Activated naive CD8-positive, alpha-beta T cell treated with anti-CD3 and anti-CD28 coated beads for 36 hours (primary cell): ENCODE measurements at places on chromosomes 11 and 22.

GRCh38 chr11:27501100-27501499 lies 5.5 kb downstream of the LIN7C start:
- DNase-seq, result no peak

GRCh38 chr22:49656291-49656851 lies 171.3 kb downstream of the BRD1 start:
- no peak for DNase-seq

DNA sequence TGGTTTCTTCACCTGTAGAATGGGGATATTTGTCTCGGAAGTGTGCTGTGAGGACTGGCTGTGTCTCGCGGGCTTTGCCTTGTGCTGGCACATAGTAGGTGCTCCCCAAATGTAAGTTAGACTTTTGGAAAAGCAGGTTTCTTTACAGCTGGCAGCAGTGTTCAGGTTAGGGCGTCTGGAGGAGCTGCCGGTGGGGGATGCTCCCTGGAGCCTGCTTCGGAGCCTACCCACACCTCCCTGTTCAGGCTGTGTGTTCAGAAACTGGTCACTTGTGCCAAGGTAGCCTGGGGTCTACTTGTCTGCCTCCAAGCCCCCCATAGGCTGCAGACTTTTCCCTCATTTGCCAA lies 60.0 kb downstream of the OTOG start:
- no peak for DNase-seq

- DNase-seq, result no peak
Observed at GRCh38 chr22:23152238-23153114, 7.2 kb downstream of the RAB36 start.

DNA sequence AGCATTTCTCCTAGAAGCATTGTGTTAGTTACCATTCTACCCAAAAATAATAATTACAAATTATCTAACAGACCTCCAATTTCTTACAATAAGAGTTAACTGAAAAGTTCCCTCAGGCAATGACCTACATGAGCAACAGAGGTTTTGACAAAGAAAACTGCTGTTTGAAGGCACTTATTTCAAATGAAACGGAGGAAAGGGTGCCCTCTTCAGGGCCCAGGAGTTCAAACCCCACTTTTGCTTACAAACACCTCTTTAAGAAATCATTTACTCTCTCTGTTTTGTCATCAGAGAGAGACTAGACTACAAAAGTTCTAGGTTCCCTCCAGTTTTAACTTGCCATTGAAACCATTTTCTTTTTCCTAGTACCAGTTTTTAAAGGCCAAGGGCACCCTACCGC lies 56.7 kb downstream of the AMBRA1 start:
- no peak for DNase-seq

DNA sequence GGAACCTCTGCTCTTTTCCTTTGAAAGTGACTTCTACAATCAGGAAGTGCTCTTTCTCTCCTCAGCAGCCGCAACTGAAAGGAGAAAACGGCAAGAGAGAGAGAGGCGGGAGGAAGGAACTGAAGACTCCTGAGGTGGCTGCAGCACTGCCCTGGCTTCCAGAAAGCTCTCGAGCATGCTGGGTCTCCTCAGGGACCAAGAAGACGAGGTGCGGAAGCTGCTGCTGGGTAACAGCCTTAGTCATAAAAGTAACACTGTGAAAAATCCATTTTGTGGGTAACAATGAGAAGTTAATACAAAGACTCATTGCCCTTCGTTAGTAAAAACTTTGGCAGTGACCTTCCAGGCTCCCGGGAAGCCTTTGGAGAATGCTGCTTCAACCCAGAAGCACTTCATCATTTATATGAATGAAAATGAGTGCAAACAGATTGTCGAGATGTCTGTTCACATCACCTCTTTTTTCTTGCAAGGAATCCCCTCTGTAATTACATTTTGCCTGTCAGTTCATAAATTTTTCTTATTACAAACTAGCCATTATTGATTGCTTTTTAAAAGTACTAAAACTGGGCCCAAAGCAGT lies 473.4 kb downstream of the SOX6 start:
- DNase-seq, result no peak

DNA sequence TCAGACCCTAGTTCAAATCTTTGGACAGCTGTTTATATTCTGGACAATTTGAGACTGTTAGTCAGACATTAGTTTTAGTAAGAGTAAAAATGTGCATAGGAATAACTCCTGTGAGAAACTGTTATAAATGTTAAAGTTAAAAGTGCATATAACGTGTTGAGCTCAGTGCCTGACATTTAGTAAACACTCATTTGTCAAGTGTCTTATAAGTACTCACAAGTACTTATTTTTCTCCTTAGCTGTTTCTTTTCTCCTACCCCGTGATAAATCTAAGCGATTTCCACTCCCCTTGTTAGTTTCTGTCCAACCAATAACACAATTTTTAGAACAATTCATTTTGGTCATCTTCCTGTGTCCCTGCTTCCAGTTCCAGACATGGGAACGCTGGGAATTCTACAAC lies 59.3 kb downstream of the LRRC4C start:
- no peak for DNase-seq

GRCh38 chr11:134853992-134854991 lies 442.2 kb upstream of the B3GAT1 start:
- DNase-seq, result no peak

DNA sequence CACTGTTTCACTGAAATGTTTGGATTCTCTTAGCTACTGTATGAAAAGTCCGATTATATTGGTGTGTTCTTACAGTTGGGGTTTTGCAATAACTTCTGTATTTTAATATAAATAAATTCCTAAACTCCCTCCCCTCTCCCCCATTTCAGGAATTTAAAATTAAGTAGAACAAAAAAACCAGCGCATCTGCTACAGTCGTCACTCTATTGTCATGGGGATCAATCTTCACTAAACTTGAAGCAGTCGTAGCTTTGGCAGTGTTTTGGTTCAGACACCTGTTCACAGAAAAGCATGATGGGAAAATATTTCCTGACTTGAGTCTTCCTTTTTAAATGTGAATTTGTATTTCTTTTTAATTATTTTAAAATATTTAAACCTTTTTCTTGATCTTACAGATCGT lies 9.4 kb downstream of the PIWIL3 start:
- no peak for DNase-seq
